Activated naive CD8-positive, alpha-beta T cell treated with anti-CD3 and anti-CD28 coated beads, Interleukin-2, amount 10 ng/mL, durations not matched to agents 7 days and 5 days (primary cell): ENCODE measurements at places on chromosomes 6 and 20.

DNA sequence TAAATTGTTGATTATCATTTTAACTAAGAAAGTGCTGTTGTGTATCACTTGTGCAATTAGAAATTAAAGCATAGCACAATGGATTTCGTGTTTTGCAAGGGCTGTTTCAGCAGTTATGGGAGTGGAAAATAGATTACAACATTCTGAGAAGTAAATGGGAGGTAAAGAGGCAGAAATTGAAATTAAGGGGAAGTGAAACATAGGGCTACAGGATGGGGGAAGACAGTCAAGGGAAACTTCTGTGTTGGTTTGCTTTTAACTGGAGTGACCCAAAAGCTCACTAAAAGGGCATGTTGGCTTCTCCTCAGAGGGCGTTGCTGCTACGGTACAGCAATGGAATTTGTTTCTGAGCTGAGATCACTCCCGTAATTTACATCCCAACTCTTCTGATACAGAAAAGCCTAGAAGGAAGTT, 147.5 kb downstream of the BCAS1 start:
- no peak for DNase-seq

DNA sequence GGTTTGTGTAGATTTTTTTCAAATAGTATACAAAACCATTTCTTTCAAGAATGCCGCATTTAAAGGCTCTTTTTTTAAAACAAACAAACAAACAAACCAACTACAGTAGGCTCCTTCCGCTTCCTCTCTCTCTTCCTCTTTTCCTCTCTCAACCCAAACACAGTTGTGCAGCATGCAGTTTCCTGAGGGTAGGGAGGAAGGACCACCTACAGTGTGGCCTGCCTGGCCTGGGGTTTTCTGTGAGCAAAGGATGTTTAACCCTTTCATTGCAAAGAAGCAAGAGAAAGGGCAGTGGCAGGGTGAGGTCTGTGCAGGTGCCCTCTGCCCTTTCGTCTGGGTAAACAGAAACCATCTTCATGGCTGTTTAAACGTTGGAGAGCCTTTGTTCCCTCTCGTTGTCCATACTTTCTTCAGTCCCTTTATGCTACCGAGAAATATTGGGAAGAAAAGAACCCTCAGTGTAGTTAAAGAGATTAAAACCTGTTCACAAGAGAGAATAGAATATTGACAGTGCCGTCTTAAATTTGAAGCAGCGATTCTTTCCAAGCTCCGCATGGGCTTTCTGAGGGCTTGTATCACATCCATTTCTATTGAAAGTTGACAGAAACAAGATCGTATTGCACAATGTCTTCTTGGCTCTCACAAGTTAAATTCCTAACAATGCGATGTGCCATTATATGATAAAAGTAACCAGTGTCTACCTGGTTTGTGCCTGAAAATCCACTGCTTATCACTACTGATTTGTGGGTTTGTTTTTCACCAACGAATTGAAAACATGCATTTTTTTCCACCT, 215.5 kb upstream of the SNX9 start:
- no peak for DNase-seq

GRCh38 chr6:80477591-80477990, 371.1 kb downstream of the BCKDHB start:
- DNase-seq: no peak

GRCh38 chr20:13260650-13261279, 39.7 kb downstream of the ISM1 start:
- DNase-seq: no peak

DNA sequence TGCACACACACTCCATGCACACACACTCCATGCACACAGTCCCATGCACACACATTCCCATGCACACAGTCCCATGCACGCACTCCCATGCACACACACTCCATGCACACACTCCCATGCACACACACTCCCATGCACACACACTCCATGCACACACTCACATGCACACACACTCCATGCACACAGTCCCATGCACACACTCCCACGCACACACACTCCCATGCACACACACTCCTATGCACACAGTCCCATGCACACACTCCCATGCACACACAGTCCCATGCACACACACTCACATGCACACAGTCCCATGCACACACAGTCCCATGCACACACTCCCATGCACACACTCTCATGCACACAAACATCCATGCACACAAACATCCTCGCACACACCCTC, 168.4 kb downstream of the TTLL2 start:
- DNase-seq: no peak

- no peak for DNase-seq
Observed at GRCh38 chr6:159989492-159990480, 20.9 kb downstream of the IGF2R start.

DNA sequence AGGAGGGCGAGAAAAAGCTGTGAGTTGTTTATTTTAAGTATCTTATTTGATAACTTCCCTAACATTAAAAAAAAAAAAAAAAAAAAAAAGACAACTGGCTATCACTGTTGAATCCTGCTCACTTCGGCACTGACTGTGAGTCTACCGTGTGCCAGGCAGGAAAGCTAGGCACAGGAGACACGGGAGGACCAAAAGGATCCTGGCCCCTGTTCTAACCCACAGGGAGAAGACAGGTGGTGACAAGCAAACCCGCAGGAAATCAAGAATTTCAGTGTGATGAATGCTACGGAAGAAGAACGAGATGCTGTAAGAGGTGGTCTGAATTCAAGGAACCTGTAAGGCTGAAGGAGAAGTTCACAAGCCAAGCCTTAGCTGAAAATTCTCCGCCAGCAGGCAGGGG, 94.7 kb upstream of the NFATC2 start:
- DNase-seq: no peak

DNA sequence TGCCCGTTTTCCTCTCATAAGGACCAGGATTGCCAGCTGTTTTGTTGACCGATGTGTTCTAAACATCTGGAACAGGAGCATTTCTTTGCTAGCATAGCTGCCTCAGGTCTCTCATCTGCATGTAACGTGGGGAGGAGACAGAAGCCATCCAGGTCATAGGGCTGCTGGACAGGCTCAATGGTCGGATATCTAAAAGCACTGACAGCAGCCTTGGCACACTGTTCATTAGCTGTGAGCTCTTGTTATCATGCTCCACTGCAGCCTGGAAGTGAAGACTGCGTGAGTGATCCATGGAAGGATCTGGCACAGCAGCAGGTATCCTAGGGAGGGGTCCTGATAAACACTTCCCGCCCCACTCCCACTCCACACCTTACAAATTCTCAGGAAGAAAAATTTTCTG, 175.3 kb downstream of the LRFN2 start:
- DNase-seq: no peak

GRCh38 chr6:5674721-5675120, 332.0 kb downstream of the NRN1 start:
- DNase-seq: no peak

GRCh38 chr6:24565196-24565595, 70.4 kb downstream of the ALDH5A1 start:
- DNase-seq: no peak

DNA sequence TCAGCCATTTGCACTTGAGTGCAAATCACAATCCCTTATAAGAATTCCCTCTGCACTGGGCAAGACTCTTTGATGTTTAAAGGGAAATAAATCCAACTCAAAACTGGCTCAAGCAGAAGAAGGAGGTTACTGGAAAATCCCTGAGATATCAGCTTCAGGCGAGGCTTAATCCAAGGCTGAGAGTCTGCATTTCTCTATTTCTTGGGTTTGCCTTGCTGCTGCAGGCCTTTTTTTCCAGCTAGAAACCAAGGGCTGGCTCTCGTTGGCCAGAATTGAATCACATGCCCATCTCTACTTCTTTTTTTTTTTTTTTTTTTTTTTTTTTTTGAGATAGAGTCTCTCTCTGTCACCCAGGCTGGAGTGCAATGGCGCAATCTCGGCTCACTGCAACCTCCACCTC, 11.7 kb downstream of the HCK start:
- no peak for DNase-seq

- DNase-seq: no peak
Observed at GRCh38 chr6:43442935-43443334, 12.4 kb downstream of the DLK2 start.

- DNase-seq: peak; percentile 83
Observed at GRCh38 chr20:63653041-63653973, at the start of gene STMN3. TSS of gene STMN3 (minus strand) at chr20:63653424. CDS start at chr20:63653345, 79 bp downstream.

DNA sequence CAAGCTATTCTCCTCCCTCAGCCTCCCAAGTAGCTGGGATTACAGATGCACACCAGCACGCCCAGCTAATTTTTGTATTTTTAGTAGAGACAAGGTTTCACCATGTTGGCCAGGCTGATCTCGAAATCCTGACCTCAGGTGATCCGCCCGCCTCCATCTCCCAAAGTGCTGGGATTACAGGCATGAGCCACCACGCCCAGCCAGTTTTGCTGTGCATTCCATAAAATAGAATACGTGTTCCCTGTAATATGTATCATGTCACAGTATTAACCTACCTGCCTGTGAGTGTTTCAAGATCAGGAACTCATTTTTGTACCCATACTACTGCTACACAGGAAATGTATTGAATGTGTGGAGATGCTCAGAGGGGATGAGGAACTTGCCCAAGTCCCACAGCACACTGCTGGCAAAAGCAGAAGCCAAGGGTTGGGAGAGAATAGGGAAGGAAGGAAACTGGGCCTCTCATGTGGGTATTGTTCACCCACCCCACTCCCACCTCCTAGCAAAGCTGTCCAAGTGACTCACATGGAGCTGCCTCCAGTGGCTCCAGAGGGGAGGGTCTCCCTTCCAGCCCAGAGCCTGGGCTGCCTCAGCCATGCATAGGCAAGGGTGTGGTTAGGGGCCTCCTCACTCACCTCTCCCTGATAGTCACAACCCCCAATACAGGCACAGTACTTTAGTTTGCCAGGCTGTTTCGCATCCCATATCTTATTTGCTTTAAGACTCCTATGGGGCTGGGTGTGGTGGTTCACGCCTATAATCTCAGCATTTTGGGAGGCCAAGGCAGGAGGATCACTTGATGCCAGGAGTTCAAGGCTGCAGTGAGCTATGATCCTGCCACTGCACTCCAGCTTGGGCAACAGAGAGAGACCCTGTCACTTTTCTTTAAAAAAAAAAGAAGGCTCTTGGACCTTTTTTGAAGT, 9.4 kb downstream of the HM13 start:
- no peak for DNase-seq

GRCh38 chr6:56906752-56907151, 48.2 kb upstream of the BEND6 start:
- DNase-seq: no peak

DNA sequence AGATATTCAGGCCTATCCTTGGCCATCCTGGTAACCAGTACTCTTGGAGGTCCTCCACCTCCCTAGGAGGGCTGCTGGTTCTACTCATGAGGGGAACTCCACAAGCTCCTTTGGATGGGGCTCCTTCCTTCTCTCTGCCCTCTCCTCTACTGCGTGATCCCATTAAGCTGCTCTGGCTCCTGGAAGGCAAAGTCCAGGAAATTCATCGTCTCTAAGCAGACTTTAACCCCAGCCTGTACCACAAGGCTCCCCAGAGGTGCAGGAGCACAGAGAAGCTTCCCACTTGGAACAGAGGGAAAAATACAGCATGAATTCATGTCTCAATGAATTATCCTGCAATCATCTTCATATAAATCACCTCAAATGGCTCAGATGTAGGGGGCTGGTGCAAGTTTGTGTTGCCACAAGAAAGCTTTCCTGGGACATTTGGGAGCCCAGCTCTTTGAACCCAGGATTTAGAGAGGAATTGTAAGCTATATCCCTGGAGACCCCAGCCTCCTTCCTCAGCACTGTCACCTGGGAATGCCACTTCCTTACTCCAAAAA, 355.4 kb downstream of the CDC5L start:
- DNase-seq: no peak

DNA sequence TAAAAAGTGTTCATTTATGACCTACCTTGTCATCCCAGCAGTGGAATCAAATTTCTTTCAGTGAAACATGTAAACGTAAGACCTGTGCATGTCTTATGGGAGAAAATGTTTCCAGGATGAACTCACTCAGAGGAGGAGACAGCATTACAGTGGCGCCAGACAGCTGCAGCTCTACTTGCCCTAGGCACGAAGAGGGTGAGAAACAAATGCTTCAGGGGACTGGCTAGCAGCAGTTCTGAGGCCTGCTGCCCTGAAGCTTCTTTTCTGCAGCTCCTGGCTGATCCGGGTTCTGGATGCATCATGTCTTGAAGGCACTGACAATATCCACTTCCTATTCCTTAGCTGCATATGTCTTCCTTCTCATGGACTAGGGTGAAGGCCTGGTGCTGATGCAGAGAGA, 120.2 kb downstream of the QRSL1 start:
- DNase-seq: no peak

- peak; percentile 68 for DNase-seq
Observed at GRCh38 chr6:107668743-107669474, 155.2 kb downstream of the SCML4 start.

- DNase-seq: no peak
Observed at GRCh38 chr6:15512721-15513120, 150.1 kb downstream of the DTNBP1 start.

DNA sequence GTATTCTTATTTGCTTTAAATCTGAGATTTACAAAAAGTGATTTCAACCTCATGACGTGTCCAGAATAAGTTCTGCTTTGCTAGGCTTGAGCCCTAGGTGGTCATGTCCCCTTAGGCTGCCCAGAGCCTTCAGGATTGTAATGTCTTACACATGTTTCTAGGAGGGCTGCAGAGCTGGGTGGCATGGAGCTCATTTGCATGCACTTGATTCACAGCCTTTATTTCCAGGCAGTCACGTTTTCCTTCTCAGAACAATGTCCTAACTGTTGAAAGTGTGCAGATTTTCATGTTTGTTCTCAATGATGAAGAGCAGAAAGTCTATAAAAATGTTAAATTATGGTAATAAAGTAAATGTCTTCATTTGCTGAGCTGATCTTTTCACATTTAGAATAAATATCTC, 448.6 kb upstream of the SOX4 start:
- DNase-seq: no peak

DNA sequence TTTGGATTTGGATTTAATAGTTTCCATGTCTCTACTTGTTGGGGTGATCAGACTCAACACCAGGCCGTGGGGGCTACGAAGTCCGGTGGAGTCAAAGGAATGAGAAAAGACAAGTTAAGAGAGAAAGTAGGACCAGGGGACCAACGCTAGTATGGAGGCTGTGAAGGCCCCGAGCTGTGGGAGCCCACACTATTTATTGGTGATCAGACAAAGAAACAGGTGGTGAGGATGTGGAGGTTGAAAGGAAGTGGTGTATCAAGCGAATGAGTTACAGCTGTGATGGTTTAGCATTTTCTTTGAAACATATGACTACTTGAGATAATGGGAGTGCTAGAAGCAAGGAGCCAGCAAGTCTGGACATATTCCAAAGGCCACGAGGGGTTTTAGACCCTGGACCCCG, 62.4 kb downstream of the AKAP7 start:
- DNase-seq: peak; percentile 53

- no peak for DNase-seq
Observed at GRCh38 chr6:37177077-37177934, 7.4 kb downstream of the PIM1 start.

GRCh38 chr20:20663841-20664240, 48.6 kb downstream of the RALGAPA2 start:
- DNase-seq: no peak
